ENCODE measurements at places on chromosomes 7 and 10.

GRCh38 chr10:82691211-82691610, 816.2 kb downstream of the NRG3 start:
- no peak for DNase-seq

- DNase-seq = no peak
These were observed 15.0 kb downstream of the CLRN3 start for GRCh38 chr10:127877699-127878098.

- DNase-seq = no peak
These were observed 182.9 kb downstream of the XPNPEP1 start for GRCh38 chr10:109740436-109740835.

GRCh38 chr10:105699504-105699903, 1058.4 kb downstream of the SORCS3 start:
- no peak for DNase-seq

- DNase-seq = no peak
These were observed 31.3 kb downstream of the DDC start for GRCh38 chr7:50533866-50534265.

DNA sequence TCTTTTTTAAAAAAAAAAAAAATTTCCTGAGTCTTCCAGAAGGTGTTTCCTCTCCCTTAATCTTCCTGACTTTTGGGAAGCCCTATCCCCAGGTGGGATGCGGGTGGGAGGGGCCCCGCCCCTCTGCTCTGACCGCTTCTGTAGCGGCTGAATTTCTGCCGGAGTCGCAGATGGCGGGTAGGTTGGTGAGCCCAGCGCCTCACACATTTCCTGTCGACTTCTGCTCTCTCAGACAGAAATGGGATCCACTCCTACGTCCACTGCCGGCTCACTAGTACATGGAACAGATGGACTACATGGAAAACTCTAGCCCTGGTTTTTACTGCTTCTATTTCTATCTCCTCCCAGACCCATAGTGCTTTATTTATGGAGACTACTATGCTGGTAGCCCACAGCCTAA, 90.9 kb downstream of the NEUROD6 start:
- DNase-seq = no peak
